ENCODE measurements at places on chromosomes 5 and 9. TPM values are rescaled to one million over a fixed set of nuclear protein-coding genes. Genes with fewer than 3 reads are reported as not detected.
A peak's percentile ranks its signal among the peaks of the same experiment; 100 is the strongest.

Gene CCL21
- total RNA-seq: not detected

Gene OR1Q1
- not detected for total RNA-seq

Gene PCDHGB5
- 0.37 TPM for total RNA-seq

Gene CATSPER3
- total RNA-seq: 0.13 TPM

Gene CYLC2
- total RNA-seq: not detected

Gene PKD2L2
- total RNA-seq: not detected

Gene SHC3
- total RNA-seq: 0.03 TPM

Gene ABLIM3
- 23.4 TPM for total RNA-seq

Gene ZFP2
- total RNA-seq: not detected

Gene SPATA31D4
- total RNA-seq: not detected

DNA sequence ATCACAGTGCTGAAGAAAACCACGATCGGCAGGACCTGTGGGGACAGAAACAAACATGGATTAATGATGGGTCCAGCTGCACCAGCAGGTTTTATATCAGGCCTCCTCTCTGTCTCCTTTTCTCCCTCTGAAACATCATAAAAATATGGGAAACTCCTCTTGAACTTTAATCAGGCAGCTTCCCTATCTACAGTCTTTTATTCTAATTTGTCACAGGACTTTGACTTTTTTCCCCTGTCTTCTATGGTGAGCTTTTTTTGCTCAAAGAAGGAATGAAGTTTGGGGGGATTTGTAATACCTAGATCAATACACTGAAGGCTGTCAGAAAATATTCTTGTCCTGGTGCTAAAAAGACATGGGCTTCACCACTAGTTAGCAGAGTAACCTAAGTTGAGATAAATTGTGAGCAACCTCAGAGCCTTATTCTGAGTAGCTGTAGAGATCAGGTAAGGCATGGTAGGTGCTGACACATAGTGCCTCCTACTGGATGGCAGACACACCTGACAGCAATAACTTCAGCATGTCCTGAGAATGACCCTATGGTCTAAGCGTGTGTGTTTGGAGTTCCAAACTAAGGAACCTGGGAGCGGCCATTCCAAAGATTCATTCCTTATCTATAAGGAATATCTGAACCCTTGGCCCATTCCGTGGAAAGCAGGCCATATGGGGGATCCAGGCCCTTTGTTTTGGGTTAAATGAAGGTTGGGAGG lies 46.2 kb downstream of the SLC28A3 start:
- no peak for DNase-seq

DNA sequence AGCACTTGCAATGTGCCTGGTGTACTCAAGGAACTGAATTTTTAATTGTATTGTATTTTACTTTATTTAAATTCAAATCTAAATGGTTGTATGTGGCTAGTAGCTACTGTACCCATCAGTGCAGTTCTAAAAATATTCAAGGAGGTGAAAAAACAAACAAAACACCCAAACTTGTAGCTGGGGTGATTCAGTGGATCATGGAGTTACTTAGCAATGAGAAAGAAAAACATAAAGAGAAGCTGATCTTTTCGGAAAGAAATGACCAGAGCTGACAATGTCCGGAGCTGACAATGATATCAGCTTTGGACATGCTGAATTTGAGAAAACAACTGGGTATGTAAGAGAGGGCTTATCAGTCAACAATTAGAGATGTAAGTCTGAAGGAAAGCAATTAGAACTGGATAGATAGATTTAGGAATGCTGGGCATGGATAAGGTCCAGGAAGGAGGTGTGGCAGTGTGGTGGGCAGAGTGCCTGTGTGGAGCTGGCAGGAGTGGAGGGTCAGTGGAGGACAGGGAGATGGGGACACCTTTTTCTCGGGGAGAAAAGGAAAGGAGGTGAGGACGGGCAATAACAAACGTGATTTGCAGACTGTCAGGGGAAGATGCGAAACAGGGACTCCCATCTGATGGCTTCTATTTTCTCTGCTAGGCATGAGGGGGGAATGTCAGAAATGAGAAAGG lies 113.2 kb downstream of the DCP2 start:
- no peak for DNase-seq

- no peak for DNase-seq
Observed at GRCh38 chr5:80207832-80208231, 48.0 kb downstream of the SERINC5 start.

GRCh38 chr5:19554524-19554923 lies 433.5 kb downstream of the CDH18 start:
- no peak for DNase-seq

DNA sequence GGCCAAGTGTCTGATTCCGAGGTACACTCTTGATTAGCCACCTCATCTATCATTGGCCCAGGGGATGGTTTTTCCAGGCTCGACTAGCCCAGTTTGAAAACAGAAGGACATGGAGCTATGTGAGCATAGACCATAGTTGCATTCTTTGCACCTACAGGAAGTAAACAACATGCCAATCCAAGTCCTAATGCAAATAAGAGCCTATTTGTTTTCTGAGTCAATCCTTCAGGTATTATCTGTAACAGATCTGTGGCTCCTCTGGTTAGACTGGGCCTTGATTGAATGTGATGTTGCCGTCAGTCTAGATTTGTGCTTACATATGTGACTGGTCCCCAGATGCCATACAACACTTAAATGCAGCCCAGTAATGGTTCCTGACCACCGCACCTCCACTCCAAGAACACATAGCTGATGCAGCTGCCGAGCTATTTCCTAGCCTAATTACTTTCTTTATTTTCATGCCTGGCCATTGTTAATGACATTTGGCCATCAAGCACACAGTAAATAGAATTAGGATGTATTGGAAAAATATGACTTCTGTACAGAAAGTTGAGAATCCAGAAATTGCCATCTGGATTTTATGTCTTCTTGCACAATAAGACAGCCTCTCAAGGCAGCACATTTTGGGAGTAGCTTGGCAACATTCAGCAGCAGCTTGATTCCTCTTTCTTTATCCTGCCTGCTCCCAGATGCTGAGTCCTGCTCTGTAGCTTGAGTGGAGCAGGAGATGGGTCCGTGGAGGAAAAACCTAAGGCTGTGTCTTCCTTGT lies 29.5 kb upstream of the ARHGAP26 start:
- no peak for DNase-seq

GRCh38 chr5:74185599-74185998 lies 454.9 kb downstream of the ENC1 start:
- DNase-seq: no peak

DNA sequence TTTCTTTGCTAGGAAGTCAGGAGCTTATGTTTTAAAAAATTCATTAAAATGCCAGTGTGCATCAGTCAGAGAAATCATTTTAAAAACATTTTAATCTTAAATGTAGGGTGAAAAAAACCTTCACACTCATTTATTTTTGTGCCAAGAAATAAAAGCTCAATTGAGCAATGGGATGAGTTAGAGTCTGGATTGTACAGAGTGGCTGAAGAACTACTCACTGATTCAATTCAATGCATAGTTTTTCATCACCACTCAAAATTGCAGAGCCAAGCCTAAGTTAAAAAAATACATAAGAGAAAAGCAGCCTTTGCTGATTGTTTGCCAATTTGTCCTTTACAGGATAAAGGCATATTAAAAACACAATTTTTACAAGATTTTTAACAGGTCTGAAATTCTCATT lies 168.2 kb upstream of the DMRTA1 start:
- DNase-seq: no peak

DNA sequence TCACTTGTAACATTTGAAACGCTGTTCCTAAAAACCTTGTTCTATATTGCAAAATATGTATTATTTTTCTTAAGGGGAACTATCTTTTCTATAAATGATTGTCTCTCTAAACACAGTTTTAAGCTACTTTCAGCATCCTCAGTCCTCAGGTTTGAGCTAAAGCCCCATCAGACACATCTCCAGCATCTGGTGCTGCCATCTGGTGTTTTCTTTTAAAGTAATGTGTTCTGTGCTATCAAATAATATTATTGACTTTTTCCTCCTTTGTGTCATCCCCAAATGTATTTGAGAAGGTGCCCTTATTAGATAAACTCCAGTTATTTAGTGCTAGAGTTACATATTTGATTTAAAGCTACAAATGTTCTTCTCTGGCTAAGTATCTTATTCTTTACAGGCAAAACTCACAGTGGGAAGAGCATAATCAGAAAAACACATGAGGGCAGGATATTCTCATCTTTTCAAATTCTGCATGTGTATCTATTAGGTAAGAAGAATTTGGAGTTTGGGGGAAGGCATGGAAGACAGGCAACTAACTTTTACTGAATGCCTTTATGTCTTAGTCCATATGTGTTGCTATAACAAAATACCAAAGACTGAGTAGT lies 27.5 kb downstream of the ZNF474 start:
- peak; percentile 52 for DNase-seq

GRCh38 chr9:112881331-112881730 lies 9.3 kb downstream of the SLC46A2 start:
- DNase-seq: peak; percentile 68

DNA sequence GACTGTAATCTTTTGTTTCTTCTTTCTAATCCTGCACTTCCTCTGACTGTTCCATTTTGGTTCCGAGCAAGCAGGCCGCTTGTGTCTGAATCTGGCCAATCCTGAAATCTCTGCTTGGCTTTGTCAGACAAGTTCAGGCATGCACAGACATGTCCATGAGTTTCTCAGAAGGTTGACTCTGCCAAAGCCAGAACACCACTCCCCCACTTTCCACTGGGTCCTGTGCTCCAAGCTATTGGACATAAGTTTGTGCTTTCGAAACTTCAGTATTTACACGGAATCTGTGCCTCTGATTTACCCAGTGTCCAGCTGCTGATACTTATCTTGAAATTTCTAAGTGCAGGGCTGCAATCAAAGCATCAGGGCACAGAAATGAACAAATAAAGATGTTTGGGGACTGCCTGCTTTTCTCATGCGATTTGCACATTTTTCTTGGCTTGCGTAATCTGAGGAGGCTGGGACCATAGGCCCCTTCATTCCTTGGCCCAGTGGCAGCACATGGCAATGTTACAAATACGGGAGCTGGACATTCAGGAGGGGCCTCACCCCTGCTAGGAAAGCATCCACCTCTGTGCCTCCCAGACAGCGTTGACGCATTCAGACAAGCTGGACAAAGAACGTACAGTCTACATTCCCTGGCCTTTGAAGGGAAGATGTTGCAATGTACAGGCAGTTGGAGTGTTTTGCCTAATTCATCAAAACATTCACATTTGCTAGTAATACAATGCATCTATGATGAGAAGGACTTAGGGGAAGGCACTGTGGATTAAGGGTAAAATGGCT lies 209.2 kb upstream of the PAPPA start:
- peak; percentile 59 for DNase-seq

DNA sequence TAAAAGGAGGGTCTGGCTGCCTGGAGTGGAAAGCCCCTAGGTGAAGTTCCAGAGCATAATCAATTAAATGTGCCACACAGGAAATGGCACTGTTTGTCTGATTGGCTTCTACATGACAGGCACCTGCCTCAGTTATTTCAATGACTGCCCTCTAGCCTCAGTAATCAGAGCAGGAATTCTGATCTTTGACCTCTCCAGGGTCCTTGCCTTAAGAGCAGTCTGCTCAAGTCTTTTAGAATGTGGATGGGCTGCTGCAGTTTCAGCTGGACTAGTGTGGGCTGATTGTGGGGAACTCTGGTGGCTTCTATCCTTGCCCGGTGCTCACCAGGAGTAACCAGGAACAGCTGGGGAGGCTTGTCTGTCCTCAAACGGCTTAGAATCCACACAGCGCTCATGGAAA lies 98.9 kb downstream of the LIX1 start:
- no peak for DNase-seq

GRCh38 chr9:133906932-133907910 lies 84.9 kb downstream of the VAV2 start:
- no peak for DNase-seq

GRCh38 chr9:34993502-34994259 lies 4.1 kb downstream of the DNAJB5 start:
- peak; percentile 15 for DNase-seq

GRCh38 chr5:128881502-128882018 lies 83.7 kb upstream of the SLC27A6 start:
- DNase-seq: no peak

DNA sequence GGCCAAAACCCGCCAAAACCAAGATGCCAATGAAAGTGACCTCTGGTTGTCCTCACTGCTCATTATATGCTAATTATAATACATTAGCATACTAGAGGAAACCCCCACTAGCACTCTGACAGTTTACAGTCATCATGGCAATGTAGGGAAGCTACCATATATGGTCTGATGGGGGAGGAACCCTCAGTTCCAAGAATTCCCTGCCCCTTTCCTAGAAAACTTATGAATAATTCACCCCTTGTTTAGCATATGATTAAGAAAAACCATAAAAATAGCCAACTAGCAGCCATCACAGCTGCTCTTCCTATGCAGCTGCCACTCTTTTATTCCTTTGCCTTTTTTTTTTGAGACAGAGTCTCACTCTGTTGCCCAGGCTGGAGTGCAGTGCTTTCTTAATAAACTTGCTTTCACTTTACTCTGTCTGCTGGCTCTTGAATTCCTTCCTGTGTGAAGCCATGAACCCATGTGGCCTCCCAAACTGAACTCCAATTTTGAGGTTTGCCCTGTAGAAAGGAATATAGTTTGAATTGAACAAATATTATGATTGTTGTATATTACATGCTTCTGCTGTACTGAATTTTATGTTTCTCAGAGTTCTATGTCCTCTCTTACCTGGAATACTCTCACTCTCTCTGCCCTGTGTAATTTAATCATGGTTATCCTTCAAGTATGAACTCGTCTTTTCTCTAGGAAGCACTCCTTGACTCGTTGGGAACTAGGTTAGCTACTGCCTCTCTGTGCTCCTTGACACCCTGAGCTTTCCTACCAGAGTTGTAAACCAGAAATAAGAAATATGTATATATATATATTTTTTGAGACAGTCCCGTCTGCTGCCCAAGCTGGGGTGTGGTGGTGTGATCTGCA lies 59.8 kb downstream of the KIAA1958 start:
- DNase-seq: no peak

GRCh38 chr9:37172557-37172956 lies 52.2 kb downstream of the ZCCHC7 start:
- no peak for DNase-seq

GRCh38 chr5:9865574-9865973 lies 235.4 kb upstream of the TAS2R1 start:
- DNase-seq: no peak

DNA sequence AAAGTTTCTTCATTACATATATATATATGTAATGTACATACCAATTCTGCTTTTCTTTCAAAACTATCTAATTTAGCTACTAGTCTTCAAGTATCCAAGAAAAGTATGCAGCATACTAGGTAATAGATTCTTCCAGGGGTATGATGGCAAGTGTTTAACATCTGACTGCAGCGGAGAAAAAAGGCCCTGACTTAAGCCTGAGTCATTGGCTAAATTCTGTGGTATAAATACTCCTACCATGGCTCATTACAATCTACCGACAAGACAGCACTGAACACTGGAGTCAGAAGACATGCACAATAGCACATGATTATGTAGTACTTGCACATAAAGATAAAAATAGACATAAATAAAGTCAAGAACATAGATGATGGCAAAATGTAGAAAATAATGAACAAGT lies 439.9 kb downstream of the BRINP1 start:
- peak; percentile 77 for DNase-seq

Data from HT1080 (cell line).